ENCODE measurements at places on chromosomes 3 and 15.

- DNase-seq = no peak
Observed at GRCh38 chr3:120772081-120772480, 29.5 kb downstream of the GTF2E1 start.

- peak; percentile 33 for DNase-seq
Observed at GRCh38 chr3:32176989-32177701, 61.3 kb upstream of the CMTM8 start.

GRCh38 chr3:44080474-44081072 is 161.1 kb upstream of the TOPAZ1 start:
- DNase-seq = no peak

DNA sequence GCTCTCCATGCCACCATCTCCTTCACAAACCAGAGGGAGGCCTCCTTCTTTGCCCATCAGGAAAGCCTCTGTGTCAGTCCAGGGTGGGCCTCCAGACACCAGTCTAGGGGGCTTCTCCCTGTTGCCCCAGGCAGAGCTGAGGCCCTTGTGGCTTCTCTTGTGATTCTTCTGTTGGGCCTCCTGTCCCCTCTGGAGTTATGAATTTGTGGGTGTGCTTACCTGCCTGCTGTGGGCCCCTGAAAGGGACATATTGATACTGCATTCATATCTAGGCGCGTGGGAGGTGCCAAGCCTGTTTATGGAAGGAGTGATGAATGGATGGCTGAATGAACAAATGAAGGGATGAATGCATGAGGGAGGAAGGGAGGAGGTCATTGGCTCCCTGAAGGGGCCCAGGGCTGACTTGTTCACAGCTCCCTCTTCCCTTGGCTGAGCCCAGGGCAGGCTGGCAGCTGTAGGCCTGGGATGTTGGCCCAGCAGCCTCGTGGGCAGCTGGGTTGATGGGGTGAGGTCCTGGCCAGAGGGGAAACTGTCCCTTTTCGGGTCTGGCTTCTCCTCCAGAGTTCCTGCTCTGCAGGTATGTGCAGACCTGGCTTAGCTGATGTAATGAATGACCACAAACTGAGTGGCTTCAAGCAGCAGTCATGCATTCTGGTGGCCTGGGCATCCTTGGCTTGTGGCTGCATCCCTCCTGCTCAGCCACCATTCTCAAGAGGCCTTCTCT is 195.4 kb downstream of the GOLGA6L6 start:
- DNase-seq = no peak

- DNase-seq = no peak
Observed at GRCh38 chr3:29683018-29683993, 402.4 kb downstream of the RBMS3 start.
